ENCODE measurements at places on chromosomes 16 and 17. TPM values are rescaled to one million over a fixed set of nuclear protein-coding genes. Genes with fewer than 3 reads are reported as not detected.
A peak's percentile ranks its signal among the peaks of the same experiment; 100 is the strongest.

DNA sequence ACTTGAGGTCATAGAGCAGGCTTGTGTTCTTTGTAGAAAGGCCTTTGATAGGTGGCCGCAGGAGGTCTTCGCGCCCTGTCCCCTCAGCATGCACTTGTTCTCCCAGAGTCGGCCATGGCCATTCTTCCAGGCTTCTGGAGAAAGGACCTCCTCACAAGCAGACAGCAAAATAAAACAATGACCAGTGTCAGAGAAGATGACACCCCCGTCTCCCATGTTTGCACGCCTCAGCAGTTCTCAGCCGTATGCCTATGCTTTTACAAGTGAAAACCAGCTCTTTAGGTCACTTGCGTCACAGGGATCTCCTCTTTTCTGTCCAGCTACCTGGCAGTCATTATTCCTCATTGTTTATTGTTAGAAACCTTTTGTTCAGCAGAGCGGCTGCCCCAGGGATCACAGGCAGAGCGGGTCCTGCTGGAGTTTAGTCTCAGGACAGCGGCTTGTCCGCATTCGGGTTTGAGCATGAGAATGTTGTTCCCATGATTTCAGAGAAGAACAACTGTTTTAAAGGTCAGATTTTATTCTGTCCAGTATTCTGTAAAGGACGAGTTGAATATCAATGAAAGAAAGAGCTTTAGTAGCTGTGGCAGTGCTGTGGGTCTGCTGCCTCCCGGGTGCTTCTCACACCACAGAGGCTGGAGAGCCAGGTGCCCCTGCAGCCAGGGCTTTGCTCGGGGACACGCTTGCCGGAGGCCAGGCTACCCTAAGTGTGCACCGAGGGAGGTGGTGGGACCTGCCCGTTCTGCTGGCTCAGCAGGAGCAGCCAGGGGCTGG lies 123.9 kb downstream of the RPTOR start:
- DNase-seq: no peak

DNA sequence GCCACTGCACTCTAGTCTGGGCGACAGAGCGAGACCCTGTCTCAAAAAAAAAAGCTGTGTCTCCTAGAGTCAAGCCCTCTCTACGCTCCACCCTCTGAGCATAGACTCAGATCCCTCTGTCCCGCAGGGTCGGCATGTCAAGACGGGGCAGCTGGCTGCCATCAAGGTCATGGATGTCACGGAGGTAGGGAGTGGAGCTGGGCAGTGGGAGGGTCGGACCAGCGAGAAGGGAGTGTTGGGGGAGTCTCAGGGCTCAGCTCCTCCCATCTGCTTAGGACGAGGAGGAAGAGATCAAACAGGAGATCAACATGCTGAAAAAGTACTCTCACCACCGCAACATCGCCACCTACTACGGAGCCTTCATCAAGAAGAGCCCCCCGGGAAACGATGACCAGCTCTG lies 18.5 kb upstream of the C17orf107 start:
- no peak for DNase-seq

DNA sequence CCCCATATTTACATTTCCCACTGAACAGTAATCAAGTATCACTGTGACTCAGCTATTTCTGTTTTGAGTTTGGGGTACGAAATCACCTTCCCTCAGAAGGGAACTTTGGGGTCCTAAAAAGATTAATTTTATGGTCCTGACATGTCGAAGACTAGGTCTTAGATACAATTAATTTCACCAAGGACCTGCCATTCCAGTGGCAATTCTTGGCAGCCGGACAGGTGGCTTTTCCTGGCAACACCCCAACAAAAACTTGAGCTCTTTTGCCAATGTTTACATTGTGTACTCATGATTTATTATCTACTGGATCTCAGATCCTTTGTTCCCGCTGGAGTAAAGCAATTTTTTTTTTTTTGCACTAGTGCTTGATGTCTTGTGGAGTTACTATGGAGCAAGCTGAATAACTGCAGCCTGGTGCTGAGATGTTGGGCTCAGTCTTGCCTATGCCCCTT lies 14.4 kb downstream of the SLFN5 start:
- DNase-seq: peak; percentile 55

GRCh38 chr17:46878055-46878454 lies 26.7 kb downstream of the WNT9B start:
- peak; percentile 82 for DNase-seq

DNA sequence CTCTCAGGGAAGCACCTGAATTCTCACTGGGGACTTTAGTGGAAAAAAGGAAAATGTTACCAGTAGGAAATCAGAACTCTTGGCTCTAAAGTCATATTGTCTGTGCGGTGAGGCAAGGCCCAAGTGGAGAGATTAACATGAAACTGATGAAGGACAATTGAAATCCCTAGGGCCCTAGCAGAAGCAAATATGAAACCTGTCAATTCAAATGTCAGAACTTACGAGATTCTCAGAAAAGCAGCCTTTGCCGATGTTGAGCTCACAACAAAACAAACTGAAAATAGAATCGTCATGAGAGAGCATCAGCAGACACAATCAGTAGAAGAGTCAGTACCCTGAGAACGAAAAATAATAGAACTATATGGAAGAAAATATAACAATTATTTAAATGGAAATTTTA lies 108.8 kb downstream of the ELAC2 start:
- DNase-seq: no peak

LGALS9 gene
- total RNA-seq: 30.5 TPM

- DNase-seq: no peak
Observed at GRCh38 chr16:24508614-24509013, 30.8 kb upstream of the RBBP6 start.

GRCh38 chr17:65385726-65386125 lies 175.7 kb downstream of the AXIN2 start:
- no peak for DNase-seq

GRCh38 chr16:72214821-72215220 lies 42.9 kb upstream of the PMFBP1 start:
- no peak for DNase-seq

DNA sequence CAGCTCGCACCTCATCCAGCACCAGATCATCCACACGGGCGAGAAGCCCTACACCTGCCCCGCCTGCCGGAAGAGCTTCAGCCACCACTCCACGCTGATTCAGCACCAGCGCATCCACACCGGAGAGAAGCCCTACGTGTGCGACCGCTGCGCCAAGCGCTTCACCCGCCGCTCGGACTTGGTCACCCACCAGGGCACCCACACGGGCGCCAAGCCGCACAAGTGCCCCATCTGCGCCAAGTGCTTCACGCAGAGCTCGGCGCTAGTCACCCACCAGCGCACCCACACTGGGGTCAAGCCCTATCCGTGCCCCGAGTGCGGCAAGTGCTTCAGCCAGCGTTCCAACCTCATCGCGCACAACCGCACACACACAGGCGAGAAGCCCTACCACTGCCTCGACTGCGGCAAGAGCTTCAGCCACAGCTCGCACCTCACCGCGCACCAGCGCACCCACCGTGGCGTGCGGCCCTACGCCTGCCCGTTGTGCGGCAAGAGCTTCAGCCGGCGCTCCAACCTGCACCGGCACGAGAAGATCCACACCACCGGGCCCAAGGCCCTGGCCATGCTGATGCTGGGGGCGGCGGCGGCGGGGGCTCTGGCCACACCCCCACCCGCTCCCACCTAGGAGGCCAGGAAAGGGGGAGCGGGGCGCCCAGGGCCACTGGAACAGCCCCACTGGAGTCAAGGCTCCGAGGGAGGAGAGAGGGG lies 7.5 kb downstream of the ZNF205 start:
- DNase-seq: peak; percentile 52

DNA sequence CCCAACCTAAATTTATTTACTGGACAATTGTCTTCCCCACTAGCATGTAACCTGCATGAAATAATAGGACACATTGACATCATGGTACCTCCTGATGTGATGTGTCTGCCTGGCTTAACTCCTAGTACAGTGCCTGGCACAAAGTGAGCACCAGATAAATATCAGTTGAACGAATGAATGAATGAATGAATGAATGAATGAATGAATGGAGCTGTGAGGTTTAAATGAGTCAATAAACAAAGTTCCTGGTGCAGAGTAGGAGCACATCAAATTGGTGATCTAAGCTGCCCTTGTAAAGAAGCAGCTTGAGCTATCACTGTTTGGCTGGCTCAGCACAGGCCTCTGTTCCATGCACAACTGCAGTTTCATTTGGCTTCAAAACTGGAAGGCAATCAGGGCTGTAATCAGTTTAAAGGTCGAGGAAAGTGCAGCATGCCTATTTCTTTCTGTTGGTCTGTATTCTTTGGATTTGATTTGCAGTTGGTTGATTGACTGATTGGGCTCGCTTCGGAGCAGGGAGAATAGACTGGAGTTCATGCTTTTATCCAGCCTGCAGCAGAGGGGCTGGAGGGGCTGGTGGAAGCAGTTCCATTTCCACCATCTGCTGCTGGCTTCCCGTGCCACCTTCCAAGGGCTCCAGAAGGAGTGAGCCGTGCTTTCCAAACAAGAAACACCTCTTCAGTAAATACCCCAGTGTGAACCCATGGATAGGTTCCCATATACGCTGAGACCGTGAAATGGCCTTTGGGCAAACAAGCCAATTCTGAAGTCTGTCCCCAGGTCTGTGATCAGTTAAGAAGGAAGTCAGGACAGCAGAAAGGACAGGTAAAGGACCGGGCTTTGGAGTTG lies 54.6 kb downstream of the GPRC5B start:
- DNase-seq: no peak

TBC1D3D gene
- total RNA-seq: not detected

ATP1B2 gene
- 5.3 TPM for total RNA-seq

- DNase-seq: no peak
Observed at GRCh38 chr16:81711657-81712319, 67.3 kb upstream of the PLCG2 start.

DNA sequence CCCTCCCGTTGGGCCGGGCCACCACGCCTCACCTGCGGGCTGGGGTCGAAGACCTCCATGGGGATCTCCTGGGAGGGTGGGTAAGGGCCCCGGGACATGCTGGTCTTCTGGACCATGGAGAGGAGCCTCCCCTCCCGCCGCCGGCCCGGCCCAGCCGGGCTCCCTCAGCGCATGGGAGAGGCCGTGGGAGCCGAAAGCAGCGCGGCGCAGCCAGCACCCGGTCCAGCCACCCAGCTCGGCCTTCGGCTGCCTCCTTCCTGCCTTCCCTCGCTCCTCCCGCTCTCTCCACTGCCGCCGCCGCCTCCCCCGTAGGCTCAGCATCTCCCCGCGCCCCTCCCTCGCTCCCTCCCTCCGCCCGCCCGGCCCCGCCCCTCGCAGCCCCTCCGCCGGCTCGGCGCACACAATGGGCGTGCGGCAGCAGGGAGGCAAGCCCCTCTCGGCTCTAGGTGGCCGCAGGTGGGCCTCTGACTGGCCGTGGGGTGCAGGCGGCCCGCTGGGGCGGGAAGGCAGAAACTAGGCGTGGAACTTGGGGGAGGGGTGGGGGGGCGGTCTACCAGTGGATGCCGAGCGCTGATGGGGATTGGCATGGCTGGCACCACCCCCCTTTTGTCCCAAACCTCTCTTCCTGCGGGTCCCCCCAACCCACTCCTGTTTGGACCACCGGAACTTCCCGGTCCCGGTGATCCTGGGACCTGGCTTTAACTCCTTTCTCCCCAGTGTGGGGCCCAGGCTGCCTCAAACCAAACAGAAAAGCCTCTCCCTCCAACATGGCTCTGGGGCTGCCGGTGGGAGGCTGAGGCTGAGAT lies at the start of gene CACNB1:
Gene CACNB1, minus strand, starts transcription at position 290 of the 806 bp plus-strand sequence. Its CDS starts 174 bp downstream, at position 116.
- DNase-seq: peak; percentile 92

GRCh38 chr17:74805591-74805991 lies 29.4 kb upstream of the NAT9 start:
- no peak for DNase-seq

GRCh38 chr17:14575471-14575953 lies 274.6 kb downstream of the HS3ST3B1 start:
- DNase-seq: no peak

NUDT21 gene
- total RNA-seq: 80.7 TPM
